Stimulated activated CD4-positive, alpha-beta T cell treated with anti-CD3 and anti-CD28 coated beads, Interleukin-15, amount 100 ng/mL, for 48 hours (primary cell): ENCODE measurements at places on chromosomes 6 and 20.

DNA sequence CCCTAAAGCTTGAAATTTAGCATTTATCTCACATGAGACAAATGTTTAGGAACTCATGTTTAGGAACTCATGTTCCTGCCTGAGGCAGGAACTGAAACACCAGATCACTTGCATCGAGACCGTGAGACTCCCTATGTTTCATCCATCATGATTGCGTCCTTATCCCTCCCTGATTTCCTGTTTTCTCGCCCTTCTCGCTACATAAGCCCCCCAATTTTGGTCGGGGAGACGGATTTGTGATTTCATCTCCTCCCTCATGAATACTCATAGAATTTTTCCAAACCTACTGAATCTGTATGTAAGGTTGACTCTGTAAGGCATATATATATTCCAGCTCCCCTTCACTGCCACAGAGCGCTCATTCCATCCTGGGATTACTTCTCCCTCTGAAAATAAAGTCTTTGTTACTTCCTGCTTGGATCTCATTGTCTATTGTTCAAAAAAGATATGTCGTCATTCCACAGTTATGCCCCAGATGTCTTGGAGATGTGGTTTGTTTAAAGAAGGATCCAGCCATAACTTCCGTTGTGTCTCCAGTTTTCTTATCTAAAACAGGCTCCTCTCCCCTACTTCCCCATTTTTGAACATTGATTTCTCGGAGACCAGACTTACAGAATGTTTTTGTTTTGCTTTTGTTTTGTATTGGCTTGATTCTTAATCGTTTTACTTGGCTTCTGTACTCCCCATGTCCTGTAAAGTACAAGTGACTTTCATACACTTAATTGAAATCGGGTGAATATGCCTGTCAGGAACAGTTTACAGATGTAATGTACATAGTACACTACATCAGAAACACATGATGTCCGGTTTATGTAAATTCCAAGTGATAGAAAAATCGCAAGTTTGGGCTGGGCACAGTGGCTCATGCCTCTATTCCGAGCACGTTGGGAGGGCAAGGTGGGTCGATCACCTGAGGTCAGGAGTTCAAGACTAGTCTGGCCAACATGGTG is 118.7 kb downstream of the HFE start:
- DNase-seq, result no peak

DNA sequence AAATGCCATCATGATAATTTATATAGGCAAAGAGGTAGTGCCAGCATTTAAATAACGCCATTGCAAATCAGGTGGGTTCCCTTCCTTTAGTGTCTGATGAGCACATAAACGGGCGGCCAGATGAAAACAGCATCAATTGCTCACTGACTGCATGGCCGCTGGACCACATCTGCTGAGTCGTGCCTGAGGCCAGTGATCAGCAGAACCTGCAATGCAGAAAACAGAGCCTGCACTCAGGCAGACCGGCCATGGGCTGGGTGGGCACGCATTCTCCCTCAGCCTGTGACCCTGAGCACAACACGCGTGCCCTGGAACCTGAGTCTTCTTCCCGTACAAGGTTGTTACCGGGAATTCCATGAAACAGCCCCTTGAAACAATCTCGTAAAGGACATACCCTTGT is 144.0 kb upstream of the THBS2 start:
- DNase-seq, result no peak

DNA sequence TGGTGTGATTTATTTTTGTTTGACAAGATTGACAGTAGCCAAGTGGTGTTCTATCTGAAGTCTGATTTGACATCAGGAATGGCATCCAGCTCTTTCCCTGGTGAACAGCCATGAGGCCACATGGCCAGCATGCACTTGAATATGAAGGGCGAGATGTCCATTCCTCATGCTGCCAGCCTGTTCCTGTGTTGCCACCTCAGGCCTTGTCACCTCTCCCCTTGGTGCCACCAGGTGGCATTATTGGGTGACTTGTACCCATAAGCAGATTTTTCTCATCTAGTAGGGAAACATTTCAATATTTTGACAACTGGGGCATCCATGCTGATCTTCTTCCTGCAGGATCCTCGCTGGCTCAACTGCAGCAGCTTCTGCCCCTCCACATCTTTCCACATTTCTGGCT is 199.1 kb downstream of the ERMARD start:
- DNase-seq, result no peak

- DNase-seq, result no peak
Observed at GRCh38 chr20:36331209-36331608, 25.1 kb downstream of the DLGAP4 start.

DNA sequence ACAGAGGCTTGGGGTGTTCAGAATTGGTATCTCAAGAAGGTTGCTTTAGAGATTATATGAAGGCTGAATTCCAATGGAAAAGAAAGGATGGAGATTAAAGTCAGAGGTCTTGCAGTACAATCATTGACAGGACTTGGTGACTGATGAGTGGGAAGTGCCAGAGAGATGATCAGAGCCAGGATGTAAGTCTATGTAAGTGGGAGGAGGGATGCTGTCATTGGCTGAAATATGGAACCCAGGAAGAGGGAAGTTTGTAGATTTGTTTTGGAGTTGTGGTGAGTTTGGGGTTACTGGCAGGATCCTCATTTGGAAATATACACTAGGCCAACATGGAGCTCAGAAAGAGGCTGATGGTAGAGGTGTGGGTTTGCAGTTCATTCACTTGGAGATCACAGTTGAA is 23.8 kb upstream of the TNFAIP3 start:
- no peak for DNase-seq

GRCh38 chr6:97231911-97232310 is 51.1 kb downstream of the MMS22L start:
- DNase-seq, result no peak

- DNase-seq, result no peak
Observed at GRCh38 chr6:132675002-132675401, 16.0 kb upstream of the TAAR1 start.

DNA sequence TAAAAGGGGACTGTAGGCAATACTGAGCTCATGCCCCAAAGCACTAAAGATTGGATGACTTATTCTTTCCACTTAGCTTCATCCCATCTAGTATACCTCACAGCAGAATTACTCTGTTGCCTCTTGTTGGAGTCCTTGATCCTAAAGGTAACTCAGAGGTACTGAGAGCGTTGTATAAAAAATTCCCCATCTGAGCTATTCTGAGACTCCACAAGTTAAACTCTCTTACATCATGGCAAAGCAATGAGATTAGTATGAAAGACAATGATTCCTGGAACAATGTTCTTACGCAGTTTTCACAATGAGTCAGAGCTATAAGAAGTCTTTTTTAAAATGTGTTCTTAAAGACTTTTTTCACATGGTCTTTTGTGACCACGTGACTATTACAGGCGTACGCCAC is 370.1 kb downstream of the ADGRB3 start:
- no peak for DNase-seq

DNA sequence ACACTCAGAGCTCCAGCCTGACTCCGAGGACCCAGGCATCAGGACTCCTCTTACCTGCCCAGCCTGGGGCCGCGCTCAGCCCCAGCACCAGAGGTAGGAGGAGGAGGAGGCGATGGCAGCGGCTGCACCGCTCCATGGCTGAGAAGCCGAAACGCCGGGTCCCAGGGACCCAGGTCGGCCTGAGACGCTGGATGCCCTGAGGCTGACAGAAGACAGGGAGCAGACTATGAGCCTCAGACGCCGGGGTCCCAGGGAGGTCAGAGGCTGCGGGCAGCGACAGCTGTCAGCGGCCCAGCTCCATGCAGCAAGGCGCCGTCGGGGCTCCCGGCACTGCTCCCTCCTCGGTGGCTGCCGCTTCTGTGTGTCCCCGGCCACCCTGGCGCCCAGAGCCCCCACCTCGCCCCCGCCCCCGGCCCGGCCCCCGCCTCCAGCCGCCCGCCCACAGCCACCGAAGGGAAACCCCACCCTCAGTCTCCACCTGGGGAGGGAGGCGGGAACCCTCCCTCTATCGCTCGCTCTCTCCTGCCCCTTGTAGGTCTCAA is at the start of gene COL11A2:
COL11A2 (minus strand) TSS at position 363 of the 542 bp plus-strand sequence; CDS start at position 136, 227 bp downstream.
- DNase-seq, result no peak

GRCh38 chr6:21873562-21873961 is 280.0 kb downstream of the SOX4 start:
- DNase-seq, result no peak

DNA sequence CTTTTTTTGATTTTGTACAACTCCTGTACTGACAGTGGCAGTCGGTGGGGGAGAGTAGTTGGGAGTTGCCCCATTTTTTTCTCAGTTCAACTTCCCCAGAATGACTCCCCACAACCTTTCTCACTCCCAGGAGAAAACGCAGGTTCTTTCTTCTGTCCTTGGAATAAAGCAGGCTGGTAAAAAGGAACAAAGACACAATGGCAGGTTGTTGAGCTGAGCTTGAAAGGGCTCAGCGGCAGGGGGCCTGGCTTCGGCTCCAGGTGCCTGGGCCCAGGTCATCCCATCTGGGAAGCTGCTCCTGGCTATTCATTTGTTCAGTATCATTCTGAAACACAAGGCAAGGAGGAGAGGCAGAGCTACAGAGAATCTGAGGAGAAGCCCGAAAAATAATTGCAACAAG is 46.2 kb downstream of the PROKR2 start:
- DNase-seq, result no peak

- DNase-seq, result no peak
Observed at GRCh38 chr6:52365866-52366540, 4.1 kb downstream of the PAQR8 start.

- DNase-seq, result no peak
Observed at GRCh38 chr20:17943343-17943742, 25.3 kb downstream of the SNX5 start.

GRCh38 chr20:60715172-60715571 is 536.9 kb upstream of the CDH4 start:
- no peak for DNase-seq
